Esophagus squamous epithelium (tissue), 5 donors: ENCODE measurements at places on chromosomes 3 and 15.

GRCh38 chr3:14240366-14240765 lies 61.7 kb downstream of the LSM3 start:
- no peak for DNase-seq

- no peak for DNase-seq
Observed at GRCh38 chr3:101631098-101631796, 45.7 kb downstream of the ZBTB11 start.

DNA sequence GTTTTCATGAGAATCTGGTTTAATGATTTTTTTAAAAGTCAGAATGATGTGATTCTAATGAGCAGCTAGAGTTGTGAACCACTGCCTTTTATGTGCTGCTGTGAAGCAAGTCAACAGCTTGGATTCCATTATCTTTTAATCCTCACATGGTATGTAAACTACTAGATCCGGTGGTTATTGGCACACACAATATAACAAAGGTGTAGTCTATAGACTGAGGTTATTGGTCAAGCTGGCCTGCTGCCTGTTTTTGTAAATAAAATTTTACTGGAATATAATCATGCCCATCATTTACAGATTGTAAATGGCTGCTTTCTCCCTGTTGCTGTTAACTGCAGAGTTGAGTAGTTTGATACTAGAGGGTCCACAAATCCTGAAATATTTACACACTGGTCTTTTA lies 103.1 kb downstream of the OTOL1 start:
- no peak for DNase-seq

DNA sequence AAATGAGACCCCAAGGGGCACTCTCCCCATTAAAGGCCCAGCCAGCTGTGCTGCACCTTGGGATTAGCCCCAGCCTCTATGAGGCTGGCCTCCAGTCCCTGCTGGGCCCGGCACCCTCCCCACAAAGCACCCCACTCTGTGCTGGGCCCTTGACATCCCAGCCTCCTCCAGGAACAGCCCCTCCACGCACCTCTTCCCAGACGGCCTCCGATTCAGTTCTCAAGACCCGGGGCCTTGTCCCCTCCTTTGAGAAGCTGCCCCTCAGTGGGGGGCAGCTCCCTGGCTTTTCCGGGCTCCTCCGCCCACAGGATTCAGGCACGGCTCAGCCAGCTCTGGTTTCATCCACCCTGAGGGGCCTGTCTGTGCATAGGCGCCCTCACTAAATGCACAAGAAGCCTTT lies 144.1 kb downstream of the LRRK1 start:
- DNase-seq: no peak

GRCh38 chr15:57415602-57416001 lies 39.3 kb downstream of the CGNL1 start:
- no peak for DNase-seq

GRCh38 chr15:87207990-87208580 lies 1048.5 kb downstream of the NTRK3 start:
- no peak for DNase-seq

- DNase-seq: no peak
Observed at GRCh38 chr3:194854659-194855390, 169.1 kb downstream of the FAM43A start.

DNA sequence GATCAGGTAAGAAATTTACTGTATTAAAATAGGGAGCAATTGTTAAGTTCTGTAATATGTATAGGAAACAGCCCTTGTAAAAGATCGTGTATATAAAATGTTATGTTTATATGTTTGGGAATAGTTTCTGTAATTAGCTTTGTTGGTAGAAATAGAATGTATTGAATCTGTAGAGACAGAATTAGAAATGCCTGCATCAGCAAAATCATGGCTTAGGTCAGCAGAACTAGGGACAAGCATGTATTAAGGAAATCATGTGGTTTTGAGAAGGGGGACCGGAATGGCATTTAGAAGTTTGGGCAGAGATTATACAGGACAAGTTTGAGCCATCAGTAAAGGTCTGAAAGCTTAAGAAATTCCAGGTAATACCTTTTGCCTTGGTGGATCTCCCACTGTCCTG lies 177.9 kb downstream of the ERC2 start:
- DNase-seq: no peak

DNA sequence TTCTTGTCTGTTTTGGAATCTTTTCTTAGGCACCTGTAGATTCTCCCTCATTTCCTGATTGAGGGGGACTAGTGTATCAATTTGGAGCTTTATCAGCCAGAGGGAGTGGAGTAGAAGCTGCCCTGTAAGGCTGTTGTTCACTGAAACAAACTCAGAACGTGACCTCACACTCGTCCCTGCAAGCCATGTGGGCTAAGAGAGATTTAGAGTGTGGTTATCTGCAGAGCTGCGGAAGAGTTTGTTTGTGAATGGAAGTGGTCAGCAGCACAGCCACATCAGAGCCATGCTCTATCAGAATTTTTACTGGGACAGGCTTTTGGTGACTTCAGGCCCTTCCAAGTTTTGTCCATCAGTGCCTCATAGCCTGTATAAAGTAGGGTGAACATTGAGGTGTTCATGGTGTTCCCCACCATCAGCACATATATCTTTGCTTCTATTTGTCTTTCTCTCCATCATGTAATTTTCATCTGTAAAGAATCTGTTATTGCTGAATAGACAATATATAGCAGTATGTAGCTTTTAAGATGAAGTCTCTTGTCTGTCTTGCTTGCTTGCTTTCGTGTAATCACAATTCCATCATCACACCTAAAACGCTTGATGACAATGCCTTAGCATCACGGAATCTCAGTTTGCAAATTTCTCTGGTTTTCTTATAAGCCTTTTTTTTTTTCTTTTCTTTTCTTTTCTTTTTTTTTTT lies 37.0 kb downstream of the LARS2 start:
- DNase-seq: no peak

- no peak for DNase-seq
Observed at GRCh38 chr15:66524838-66525237, 19.7 kb downstream of the ZWILCH start.

GRCh38 chr3:29168696-29169095 lies 112.2 kb upstream of the RBMS3 start:
- no peak for DNase-seq

GRCh38 chr3:165404357-165405027 lies 208.3 kb upstream of the SLITRK3 start:
- DNase-seq: no peak

GRCh38 chr3:16761571-16761970 lies 123.2 kb upstream of the PLCL2 start:
- DNase-seq: no peak

DNA sequence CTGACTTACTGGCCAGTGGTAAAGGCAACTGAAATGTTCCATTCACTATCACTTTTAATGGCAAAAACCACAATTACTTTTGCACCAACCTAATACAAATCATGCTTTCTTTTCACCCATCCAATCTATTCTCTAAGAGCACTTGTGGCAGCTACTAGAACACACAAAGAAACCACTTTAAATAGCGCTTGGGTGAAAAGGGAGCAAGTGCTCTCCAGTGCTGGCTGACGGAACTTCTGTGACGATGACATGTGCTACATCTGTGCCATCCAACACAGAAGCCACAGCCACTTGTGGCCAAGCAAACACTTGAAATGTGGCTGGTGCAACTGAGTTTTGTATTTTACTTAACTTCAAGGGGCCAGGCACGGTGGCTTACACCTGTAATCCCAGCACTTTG lies 18.9 kb downstream of the SH3BP5 start:
- DNase-seq: no peak

DNA sequence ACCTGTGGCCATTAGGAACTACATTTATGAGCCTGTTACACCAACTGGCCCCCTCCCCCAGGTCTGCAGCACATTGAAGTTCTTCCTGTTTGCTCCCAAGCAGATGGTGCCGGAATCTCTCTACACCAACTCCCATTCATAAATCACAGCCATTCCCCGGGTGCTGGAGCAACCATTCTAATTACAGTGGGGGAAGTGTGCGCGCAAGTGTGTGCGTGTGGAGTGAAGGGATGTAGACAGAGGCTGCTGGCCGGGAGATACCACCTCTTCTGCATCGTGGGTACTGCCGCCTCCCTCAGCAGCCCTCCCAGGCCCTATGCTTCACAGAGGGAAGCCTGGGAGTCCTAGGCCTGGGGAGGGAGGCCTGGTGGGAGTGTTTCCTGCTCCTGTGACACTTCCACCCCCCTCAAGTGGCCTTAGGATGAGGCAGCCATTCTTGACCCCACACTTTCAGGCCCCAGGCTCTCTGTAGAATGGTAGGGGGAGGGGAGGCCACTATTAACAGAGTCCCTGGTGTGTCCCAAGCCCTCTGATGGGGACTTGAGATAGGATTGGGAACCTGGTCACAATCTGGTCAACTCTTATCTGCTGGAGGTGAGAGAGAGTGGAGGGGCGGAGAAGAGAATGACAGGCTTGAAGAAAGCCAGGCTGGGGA lies 69.1 kb downstream of the MAGEF1 start:
- DNase-seq: no peak

GRCh38 chr3:148606979-148607378 lies 90.7 kb upstream of the AGTR1 start:
- DNase-seq: no peak

DNA sequence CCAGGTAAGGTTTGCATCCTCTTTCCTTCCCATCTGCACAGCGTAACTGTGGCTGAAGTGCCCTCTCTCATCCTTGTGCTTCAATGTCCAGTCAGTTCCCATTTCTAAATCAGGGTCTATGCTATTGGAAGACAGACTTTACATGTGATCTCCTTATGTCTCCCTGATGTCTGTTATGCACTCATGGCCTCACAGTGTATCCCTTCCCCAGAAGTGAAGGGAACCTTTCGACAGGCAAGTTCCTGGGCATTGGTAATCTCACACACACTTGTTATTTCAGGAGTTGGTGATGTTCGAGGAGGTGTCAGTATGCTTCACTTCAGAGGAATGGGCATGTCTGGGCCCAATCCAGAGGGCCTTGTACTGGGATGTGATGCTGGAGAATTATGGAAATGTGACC lies 7.4 kb downstream of the ZNF197 start:
- DNase-seq: no peak
